ENCODE measurements at places on chromosomes 4 and X.

DNA sequence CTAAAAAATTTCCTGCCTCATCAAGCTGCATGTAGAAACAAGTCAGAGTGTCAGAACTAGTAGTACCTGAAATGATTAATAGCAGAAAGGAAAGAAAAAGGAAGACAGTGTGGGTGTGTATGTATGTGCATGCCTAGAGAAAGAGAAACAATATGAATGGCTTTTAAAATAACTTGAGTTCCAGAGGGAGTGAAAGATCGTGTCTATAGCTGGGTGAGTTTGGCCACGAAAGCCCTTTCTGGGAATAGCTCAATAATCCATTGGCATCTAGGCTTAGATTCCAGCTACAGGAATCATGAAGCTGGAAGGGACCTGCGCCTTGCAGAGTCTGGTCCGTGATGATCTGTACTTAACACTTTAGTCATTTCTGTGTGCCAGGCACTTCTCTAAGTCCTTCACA is 195.6 kb downstream of the RAPGEF2 start:
- DNase-seq: no peak

- DNase-seq: no peak
Observed at GRCh38 chr4:56690393-56690792, 9.3 kb upstream of the HOPX start.

- DNase-seq: no peak
Observed at GRCh38 chr4:105128208-105128607, 18.5 kb upstream of the TET2 start.

DNA sequence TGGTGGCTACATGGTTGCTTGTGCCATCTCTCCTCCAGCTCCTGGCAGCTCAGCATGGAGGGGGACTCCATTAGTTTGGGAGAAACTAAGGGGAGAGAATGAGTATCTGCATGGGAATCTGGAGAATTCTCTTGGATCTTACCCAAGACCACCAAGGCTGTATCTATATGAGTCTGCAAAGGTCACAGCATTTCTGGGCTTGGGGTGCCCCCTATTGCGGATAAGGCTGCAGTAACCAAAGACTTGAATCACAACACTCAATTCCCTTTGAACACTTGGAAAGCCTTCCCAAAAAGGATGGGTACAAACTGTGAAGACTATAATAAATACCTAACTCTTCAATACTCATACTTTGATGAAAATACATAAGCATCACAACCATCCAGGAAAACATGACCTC is 623.5 kb upstream of the NR3C2 start:
- no peak for DNase-seq

DNA sequence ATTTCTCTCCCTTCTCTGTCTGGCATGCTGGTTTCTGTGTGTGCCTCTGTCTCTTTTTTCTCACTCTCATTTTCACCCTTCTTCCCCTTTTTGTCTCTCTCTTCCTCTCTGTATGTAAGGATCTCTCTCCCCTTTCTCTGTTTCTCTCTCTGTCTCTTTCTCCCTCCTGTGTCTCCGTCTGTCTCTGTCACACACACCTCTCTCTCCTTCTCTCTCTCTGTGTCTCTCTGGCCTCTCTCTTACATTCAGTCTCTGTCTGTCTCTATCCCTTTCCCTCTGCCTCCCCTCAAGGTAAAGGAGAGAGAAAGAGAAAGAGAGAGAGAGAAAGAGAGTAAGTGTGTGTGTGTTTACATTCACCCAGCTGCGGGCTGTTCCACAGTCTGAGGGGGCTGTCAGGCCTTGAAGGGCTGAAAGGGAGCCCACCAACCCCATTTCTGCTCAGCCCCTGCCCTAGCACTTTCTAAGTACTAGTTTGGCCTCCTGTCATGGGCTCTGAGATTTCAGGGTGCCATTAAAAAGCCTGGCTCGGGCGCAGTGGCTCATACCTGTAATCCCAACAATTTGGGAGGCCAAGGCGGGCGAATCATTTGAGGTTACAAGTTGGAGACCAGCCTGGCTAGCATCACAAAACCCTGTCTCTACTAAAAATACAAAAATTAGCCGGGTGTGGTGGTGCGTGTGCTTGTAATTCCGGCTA is 9.6 kb upstream of the TSPYL2 start:
- no peak for DNase-seq

DNA sequence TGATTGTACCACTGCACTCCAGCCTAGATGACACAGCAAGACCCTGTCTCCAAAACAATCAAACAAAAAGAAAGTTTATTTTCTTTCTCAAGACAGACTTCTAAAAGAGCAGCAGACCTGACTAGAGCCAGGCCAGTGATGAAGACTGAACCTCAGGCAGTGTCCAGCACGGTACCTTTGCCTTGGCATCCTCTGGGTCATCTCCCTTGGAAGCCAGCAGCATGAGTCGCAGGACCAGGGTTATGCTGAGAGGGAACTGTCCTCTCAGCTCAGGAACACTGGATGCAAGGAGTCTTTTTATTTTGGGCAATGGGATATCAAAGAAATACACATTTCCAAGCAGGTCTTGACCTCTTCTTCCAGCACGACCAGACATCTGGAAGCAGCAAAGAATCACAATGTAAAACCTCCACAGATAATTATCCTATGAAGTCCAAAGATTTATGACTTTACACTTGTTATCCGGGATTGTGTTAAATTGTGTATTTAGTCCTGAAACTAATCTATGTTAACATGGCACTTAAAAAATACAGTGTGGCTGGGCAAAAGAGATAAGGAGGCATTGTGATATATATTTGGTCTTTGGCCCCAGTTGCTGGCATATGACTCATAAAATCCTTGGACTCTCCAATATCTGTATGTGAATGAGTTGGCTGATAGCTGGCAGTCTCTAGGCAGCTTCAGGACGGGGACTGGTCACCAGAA is 66.0 kb upstream of the DDX60 start:
- no peak for DNase-seq

DNA sequence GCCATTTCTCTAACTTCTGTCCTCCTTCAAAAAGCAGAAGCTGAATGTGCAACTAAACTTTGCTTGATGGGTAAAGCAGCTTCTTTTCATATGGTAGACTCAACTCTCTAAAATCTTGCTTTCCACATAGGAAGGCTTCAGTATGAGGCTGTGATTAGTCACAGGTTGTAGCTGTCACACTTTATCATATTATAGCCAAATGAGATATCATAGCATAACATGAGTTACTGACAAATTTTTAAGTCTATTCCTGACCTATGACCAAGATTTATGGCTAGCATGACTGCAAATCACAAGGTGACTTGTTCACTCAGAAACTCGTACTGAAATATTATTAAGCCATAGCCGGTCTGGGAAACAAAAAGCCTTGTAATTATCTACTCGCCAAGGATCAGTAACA is 998.6 kb downstream of the RPA4 start:
- DNase-seq: no peak

DNA sequence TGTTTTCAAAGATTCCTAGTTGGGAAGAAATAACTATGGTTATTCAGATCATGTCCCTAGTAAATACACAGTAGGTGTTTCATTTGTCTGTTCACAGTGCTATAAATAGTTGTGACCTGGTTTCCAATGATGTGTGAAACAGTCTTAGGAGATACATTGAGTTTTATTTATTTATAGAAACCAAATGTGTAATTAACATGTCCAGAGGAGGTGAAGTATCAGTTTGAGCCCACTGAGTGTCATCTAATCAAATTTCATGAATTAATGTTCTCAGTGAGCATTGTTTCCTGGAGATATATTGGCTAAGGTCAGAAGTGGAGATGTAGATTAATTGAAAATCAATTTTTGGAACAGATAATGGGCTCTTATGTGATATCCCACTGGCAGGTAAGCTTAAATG is 996.3 kb downstream of the FSTL5 start:
- DNase-seq: no peak

DNA sequence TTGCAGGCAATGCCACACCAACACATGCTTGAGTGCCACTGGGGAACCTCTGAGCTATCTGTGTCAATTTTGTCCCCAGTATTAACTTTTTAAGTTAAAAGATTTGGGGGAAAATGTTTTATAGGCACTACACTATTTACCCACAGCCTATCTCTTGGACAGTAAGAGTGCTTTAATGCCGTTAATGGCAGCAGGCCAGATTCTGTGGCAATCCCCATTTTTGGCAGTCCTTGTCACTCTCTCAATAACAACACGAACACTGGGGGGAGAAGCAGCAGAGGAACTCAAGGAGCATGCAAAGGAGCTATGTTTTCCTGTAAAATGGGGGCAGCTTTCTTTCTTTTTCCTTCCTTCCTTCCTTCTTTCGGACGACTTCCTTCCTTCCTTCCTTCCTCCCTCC is 168.6 kb downstream of the NSUN7 start:
- DNase-seq: no peak

DNA sequence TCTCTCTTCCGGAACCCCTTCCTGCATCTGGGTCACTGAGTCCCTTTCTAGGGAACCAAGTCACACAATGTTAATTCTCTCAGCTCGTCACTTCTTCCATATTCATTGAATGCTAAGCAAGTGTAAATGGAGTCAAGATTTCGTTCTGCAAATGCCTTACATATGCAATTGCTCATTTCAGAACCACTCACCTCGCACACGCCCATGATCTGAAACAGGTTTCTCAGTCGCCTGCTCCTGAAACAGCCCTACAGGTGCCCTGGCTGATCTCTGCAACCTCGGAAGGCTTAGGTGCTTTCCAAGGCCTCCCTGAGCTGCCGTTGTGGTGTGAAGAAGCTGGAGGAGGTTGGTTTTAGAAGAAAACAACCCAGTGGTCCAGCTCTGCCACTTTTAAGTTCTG is 100.8 kb upstream of the MSX1 start:
- DNase-seq: no peak

DNA sequence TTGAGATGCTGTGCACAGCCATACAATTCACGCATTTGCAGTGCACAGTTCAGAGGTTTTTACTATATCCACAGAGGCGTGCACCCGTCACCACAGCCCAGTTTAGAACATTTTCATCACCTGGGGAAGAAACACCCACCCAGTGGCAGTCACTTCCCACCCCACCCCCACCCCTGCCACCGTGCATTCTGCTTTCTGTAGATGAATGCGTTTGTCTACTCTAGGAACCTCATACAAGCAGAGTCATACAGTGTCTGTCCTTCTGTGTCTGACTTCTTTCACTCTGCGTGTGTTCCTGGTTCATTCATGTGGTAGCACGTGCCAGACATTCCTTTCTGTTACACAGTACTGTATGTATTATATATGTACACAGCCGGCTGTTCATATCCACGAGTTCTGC is 122.8 kb downstream of the TBL1X start:
- no peak for DNase-seq

DNA sequence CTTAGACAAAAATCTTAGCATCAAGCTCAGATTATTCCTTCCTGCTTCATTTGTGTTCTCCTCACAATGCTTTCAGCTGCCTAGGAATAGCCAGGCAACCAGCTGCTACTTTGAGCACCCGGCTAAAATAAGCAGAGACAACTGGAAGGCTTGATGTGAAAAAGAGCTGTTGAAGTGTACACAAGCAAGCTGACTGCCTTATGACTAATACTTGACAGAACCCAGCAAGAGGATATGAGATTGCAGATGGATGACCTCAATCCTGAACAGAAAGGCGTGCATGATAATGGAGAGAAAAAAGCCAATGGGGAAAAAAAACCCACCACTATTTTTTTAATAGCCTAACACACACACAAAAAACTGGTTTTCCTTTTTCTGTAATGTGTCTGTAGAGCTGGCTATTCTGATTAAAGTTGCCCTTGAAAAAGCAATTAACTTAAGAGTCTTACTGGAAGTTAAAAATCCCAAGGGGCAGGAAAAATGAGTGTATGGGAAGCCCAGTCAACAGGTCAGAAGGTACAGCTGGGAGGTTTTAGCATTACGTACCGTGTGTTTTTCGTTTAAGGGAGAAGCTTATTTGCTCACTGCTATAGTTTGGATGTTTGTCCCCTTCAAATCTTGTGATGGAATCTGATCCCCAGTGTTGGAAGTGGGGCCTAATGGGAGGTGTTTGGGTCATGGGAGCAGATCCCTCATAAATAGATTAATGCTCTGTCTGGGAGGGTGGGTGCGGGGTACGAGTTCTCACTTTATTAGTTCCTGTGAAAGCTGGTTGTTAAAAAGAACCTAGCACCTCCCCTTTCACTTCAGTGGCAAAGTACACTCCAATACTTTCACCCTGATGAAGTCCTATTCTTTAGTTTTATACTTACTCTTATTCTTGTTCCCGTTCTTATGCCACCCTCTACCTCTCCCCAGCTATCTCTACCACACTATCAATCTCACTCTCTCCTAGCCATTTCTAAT is 37.1 kb upstream of the HERC6 start:
- no peak for DNase-seq

DNA sequence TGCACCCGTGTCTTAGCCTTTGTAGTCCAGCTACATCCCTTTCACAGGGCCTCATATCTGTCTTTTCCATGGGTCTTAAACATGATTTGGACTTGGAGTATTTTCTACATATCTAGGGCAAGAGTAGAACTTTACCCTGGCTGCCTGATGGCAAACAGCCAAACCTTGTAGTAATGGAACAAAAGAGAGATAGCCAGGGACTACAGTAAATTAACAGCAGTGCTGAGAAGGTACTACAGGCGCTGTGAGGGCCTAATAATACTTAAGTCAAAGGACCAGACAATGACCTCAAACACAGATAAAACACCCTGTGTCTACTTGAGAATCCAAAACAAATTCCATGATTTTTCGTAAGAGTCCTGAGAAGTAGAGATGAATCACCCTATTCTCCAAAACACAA is 111.0 kb upstream of the WDR17 start:
- DNase-seq: no peak

- no peak for DNase-seq
Observed at GRCh38 chrX:16882169-16882568, 12.0 kb upstream of the RBBP7 start.

DNA sequence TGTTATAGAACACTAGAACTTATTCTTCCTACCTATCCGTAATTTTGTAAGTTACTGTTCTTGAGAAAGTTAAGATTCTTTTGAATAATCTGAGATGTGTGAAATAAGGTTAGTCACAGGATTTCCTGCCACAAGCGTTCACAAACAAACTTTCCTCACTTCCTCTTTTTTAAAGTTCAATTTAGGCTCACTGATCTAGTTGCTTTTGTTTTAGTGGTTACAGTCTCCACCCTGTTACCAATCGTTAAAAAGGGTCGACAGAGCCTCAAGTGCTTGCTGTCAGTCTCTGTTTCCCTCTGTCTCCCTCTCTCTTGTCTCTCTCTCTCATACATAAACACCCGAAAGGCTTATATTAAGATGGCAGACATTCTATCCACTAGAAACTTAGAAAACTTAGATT is 35.9 kb upstream of the STK26 start:
- DNase-seq: no peak
